Astrocyte (in vitro differentiated cells and primary cell): ENCODE measurements at places on chromosomes 13 and 19.

GRCh38 chr13:52929846-52930245, 81.4 kb upstream of the PCDH8 start:
- no peak for DNase-seq

DNA sequence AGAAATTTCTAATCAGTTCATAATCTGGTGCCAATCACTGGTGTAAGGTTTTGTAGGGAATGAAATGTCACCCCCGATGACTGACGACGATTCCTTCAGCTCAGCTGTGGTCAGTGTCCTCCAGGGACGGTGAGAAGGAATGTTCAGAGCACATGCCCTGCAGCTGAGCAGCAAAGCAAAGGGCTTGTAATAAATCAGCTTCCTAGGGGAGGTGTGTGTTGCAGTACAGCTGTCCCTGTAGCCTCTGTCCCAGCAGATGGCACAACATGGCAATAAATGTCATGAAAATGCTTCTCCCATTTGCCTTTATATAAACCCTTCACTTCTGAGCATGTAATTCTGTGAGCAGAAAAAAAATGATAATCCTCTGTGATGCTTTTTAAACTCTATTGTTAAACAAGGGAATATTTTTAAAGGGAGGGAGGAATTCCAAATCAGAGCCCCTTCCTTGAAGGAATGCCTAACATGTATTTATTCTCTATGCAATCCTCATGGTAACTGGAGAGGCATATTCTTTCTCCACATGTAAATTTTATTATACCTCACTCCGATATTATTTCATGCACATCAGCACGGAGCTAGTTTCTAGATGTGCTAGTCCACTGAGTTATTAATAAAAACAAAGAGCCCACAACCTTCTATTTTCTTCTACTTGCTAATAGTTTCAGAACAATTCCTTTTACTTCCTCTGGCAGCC, 102.5 kb downstream of the FAM216B start:
- DNase-seq, result peak; percentile 14

DNA sequence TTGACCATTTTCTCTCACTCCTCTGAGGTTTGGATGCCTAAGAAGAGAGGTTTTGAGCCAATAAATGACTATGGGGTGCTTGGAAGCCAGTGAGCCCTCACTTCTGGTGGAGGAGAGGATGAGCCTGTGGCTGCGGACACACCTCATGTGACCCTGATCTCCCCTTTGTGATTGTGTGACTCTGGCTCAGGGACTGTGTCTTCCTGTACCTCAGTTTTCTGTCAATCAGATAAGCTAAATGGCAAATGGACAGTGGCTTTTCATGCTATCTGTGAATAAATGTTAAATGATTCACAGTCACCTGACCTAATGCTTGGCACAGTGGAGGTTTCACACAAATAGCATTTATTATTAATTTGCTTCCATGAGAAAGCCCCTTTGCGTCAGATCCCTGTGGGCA, 2.7 kb downstream of the PSG8 start:
- peak; percentile 13 for DNase-seq

DNA sequence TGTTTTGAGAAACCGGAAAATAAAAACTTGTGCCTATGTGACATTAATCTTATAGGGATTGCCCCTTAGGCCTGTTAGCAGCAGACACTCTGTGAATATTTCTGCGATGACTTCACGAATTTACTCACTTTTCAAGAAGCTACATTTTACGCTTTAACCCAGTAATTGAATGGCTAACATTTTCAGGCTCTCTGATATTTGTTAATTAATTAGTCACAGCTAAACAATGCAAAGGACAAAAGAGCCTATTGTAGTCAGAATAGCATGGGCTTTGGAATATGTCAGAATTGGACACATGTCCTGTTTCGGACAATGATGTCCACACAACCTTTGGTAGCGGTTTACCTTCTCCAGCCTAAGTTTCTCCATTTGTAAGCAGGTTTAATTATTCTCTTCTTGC, 506.6 kb downstream of the EFNB2 start:
- DNase-seq, result peak; percentile 71

GRCh38 chr13:23356368-23356767, 77.1 kb downstream of the SACS start:
- no peak for DNase-seq
